ENCODE measurements at places on chromosomes 3 and 15.

DNA sequence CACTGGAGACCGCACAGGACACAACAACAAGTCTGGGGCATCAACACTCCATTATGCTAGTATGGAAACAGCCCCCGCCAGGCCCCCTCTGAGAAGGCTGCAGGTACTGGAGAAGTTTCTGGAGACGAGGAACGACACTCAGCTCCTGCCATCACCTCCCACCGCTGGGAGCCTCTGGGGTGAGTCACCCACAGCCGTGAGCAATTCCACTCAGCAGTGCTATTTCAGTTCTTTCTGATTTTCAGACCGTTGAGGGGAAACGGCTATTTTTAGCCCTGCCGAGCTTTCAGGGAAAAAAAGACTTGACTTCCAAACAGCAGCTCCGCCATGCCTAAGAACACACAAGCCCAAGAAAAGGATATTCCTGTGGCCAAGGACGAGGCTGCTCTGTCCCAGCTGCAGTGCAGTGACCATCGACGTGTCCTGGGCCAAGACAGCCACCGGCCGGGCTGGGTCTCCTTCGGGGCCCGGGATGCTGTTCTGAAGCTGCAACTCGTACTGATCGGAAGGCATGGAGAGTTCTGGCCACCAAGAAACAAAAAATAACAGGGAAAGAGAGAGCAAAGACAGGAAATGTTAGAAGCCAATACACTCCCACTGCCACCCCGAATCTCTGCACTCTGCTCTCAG, 40.8 kb downstream of the NUP210 start:
- DNase-seq: peak; percentile 35

GRCh38 chr3:30779686-30780287, 114.7 kb downstream of the GADL1 start:
- no peak for DNase-seq

DNA sequence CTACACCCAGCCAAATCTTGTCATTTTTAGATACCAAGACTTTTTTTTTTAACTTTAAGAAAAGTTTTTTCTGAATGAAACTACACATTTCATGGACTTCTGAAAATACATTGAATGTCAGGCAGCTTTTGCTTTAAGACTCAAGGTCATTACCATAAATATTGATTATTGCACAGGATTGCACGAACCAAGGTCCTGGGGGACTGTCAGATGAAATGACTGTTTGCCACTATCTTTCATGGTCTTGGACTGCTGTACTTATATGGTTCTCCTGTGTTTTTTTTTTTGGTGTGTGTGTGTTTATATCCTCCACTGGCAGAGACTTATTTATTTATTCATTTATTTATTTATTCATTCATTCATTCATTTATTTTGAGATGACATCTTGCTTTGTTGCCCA, 6.9 kb upstream of the MYO1E start:
- no peak for DNase-seq

- no peak for DNase-seq
Measured at GRCh38 chr3:79005084-79005483, 762.7 kb downstream of the ROBO1 start.

- no peak for DNase-seq
Measured at GRCh38 chr3:24197809-24198208, 252.7 kb downstream of the NR1D2 start.

DNA sequence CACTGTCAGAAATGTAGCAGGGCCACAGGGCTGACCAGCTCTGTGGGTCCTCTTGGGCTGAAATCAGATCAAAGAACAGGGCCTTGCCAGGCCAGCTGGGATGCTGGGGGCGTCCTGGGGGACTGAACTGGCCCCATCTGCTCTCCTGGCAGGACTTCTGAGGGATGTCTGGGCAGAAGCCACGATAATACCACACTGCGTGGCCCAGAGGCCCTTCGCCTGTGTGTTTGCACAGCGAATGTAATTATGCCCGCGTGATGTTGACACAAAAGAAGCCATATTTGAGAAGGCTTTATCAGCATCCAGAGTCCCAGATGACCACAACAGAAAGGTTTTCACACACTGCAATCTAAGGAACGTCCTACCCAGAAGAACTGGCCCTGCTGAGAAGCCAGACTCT, 174.0 kb downstream of the RAB11A start:
- no peak for DNase-seq

DNA sequence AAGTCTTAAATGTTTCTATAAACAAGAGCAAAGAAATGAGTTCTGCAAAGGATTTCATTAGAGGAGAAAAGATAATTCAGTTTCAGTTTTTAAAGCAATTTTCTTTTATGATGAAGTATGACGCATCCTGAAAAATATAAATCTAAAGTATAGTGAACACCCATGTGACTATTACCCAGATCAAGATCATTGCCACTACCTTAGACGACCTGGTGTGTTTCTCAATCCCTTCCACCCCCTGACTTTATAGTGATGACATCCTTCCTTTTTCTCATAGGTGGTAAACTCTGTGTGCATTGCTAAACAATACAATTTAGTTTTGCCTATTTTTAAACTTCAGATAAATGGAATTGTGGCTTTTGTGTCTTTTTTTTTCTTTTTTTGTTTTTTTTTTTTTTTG, 8.4 kb downstream of the STT3B start:
- DNase-seq: no peak

GRCh38 chr3:3316521-3316920, 137.0 kb upstream of the CRBN start:
- DNase-seq: no peak

- no peak for DNase-seq
Measured at GRCh38 chr3:24886501-24886900, 391.9 kb upstream of the THRB start.

GRCh38 chr15:101526890-101527289, 37.4 kb upstream of the PCSK6 start:
- DNase-seq: no peak

GRCh38 chr3:128875556-128876120, 3.8 kb upstream of the ACAD9 start:
- no peak for DNase-seq

DNA sequence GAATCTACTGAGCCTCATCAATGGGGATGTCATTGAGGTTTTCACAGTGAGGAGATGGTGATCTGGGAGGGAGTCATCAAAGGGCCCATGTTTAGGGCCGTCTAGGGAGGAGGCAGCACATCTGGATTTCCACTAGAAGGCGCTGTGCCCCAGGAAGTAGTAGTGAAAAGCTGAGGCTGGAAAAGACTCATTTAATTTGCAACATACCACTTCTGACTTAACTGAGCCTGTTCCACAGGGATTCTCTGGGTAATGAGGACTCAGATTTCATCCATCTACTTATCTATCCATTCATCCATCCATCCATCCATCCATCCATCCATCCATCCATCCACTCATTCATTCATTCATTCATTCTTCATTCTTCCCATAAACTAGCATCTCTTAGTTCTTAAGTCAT, 17.4 kb upstream of the SHF start:
- DNase-seq: no peak

DNA sequence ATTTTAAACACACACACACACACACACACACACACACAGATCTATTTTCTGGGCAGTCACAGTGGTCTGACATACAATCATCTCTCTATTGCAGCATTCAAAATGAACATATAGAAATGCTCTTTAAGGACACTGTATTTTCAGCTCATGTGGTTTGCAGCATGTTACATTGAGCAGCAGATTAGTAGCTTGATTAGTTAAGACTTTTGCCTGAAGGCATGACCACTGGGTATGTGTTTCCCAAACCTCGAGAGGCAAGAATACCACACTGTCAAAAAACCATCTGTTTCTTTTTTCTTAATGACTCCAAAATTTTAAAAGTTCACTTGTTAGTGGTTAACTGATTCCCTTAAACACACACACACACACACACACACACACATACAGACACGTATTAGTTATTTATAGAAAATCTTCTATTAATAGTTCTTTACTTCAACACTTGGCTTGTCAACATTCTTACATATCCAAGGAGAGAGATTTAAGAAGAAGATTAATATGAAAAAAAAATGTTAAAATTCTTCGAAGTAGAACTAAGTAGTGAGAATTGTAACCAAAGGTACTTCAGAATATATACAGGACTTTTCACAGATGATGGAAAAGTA, 518.2 kb downstream of the CADM2 start:
- no peak for DNase-seq

DNA sequence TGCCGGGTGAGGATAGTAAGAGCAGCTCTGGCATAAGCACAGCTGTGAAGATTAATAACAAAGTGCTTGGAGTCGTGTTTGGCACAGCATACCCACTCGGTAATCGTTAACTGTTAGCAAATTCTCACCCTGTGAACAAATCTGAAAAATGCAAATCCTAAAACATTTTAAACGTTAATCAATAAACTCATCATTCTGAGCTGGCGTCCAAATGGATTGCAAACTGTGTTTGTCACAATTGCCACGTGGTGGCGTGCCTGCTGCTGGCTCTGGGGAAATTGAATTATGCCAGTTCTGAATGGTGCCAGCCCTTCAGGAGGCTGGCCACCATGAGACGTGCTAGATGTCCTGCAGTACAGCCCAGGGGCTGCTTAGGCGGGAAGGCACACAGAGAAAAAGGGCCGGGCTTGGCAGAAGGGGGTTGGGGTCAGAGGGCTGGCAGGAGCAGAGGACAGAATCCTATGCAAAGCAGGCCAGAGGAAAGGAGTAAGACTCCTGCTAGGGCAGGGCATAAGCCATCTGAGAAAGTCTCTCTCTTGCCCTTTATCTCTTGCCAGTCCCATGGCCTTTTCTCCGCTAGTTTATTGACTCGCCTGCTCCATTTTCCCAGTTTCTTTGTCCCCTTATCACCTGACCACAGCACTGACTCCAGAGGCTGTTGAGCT, 22.1 kb upstream of the POLG start:
- DNase-seq: no peak

DNA sequence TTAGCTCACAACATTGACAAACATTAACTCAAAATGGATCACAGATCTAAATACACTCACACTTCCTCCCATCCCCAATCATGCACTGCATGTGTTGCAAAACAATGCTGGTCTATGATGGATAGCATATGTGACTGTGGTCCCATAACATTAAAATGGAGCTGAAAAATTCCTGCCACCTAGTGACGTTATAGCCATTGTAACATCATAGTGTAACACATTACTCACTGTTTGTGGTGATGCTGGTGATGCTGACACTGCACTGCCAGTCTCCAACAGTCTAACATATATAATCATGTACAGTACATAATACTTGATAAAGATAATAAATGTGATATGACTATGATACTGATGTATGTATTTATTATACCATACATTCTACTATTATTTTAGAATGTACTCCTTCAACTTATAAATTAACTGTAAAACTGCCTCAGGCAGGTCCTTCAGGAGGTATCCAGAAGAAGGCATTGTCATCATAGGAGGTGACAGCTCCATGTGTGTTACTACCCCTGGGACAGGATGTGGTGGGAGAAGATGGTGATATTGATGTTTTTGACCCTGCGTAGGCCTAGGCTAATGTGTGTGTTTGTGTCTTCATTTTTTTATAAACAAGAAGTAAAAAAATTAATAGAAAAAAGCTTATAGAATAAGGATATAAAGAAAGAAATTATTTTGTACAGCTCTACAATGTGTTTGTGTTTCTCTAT, 41.3 kb downstream of the TXNRD3 start:
- no peak for DNase-seq

DNA sequence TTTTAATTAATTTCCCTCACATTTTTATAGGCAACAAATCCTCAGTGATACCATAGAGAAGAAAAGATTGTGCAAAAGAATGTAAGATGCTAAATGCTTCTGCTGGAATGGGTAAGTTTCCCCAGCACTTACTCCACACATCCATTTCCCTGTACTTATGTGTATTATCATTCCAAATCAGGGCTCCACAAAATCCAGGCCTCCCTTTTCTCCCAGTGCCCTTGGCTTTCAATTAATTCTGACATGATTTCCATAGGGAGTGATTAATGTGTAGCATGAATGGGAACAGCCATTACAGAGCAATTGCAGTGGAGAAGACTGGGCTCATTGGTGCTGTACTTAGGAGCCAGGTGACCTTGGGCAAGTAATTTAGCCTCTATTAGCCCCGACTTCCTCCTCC, 41.3 kb upstream of the UBE2E1 start:
- DNase-seq: no peak

- DNase-seq: no peak
Measured at GRCh38 chr3:128489927-128490649, 2.9 kb downstream of the GATA2 start.

GRCh38 chr3:111473550-111473949, 68.4 kb upstream of the CD96 start:
- no peak for DNase-seq

- DNase-seq: no peak
Measured at GRCh38 chr3:29249829-29250345, 31.0 kb upstream of the RBMS3 start.

DNA sequence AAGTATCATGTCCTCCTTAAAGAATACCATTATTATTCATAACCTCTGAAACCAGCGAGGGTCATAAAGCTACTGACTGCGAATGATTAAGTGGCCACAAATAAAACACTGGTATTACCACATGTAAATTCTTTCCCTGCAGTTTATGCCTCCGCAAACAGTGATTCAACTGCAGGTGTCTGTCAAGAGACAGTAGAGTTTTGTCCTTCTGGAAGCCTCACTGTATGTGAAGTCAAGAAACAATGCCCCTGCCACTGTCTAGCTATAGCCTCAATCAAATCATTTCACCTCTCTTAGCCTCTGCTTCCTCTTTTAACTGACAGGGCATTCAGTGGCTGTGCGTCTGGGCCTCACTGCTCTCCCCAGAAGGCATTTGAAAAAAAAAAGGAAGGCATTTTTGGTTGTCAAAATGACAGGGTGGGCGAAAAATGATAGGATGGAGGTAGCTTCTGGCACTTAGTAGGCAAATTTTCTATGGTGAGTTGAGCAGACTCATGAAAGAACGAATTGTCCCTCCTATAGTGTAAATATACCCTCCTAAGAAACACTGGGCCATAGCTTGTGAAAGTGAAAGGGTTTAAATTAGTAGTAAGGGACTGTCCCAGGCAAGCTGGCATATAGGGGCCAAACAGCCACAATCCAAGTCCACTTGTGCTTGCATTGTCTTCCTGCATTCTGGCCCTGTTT, 66.7 kb downstream of the FILIP1L start:
- no peak for DNase-seq

DNA sequence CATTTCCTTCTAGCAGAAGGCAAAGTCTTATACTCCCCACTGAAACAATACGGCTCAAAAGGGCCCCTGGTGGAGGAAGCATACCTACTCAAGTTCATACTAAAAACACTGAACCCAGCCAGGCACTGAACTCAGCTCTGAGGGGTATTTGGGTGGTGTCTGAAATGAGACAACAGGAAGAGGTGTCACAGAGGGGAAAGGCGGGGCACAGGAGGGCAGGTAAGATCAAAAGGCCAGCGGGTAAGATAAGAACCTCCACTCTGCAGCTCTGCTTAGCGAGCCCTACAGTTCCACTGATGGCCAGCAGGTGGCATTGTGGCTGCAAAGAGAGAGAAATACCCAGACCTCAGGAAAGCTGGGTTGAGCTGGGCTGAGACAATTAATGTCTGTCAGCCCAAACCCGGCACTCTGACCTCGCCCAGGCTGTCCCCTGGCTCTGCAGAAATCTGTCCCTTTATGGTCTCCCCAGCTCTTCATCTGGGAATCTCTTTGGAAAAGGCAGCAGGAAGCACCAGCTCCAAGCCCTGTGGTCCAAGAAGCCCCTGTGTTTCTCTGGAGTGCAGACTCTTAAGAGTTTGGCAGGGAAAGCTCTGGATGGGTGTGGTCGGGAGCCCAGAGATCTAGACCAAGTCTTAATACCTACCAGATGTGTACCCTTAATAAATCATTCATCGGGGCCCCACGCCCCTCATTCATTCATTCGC, 8.4 kb downstream of the MFGE8 start:
- no peak for DNase-seq
